Uterus (tissue), 4 donors: ENCODE measurements at places on chromosomes 3 and 15. TPM values are rescaled to one million over a fixed set of nuclear protein-coding genes. Genes with fewer than 3 reads are reported as not detected.
A peak's percentile ranks its signal among the peaks of the same experiment; 100 is the strongest.

- no peaks in the 10 kb centered on the region for H3K4me1 ChIP-seq
- H3K27ac ChIP-seq = no peak overlapping the region
- no peaks in the 10 kb centered on the region for H3K27me3 ChIP-seq
- H3K4me3 ChIP-seq = no peak overlapping the region
These were observed 6.4 kb downstream of the AAGAB start for GRCh38 chr15:67248011-67248505.

DNA sequence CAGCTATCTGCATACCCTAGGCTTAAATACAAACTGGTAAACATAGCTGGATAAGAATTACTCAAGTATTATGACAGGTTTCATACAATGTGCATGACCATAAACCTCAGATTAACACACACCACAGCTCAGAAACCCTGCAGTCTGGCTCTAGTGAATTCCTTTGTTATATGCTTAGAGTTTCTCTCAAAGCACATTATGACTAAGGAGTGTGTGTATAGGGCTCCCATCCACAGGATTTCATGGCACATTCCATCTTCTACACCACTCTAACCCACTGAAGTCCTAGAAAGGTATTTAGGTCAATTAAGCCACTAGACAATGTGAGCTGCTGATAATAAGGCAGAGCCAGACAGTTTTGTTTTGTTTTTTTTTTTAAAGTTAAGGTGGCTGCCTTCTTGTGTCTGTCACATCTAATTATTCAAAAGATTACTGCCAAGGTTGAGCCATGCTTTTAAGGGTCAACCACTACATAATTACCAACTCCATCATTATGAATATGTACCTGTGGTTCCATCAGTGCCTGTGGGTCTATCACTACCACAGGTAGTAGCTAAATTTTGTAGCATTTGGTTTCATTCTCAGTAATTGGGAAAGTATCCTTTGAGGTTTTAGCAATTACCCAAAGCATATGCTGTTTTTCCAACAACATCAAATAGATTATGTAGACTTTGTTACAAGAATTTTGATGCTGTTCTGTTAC is 107.0 kb downstream of the ALCAM start:
- H3K36me3 ChIP-seq = no peaks in the 10 kb centered on the region
- no peaks in the 10 kb centered on the region for H3K27me3 ChIP-seq
- H3K4me3 ChIP-seq = no peak overlapping the region
- no peak overlapping the region for H3K27ac ChIP-seq
- H3K4me1 ChIP-seq = no peaks in the 10 kb centered on the region
- no peak for DNase-seq

Gene TMC3
- not detected for total RNA-seq

- H3K27ac ChIP-seq = peak overlapping the region; percentile 95
- H3K4me3 ChIP-seq = no peak overlapping the region
- no peak for DNase-seq
- H3K27me3 ChIP-seq = no peaks in the 10 kb centered on the region
- H3K4me1 ChIP-seq = peaks cover 9% of the 10 kb centered on the region
These were observed 58.9 kb upstream of the FLNB start for GRCh38 chr3:57949344-57949743.

Gene ISL2
- total RNA-seq = not detected

DNA sequence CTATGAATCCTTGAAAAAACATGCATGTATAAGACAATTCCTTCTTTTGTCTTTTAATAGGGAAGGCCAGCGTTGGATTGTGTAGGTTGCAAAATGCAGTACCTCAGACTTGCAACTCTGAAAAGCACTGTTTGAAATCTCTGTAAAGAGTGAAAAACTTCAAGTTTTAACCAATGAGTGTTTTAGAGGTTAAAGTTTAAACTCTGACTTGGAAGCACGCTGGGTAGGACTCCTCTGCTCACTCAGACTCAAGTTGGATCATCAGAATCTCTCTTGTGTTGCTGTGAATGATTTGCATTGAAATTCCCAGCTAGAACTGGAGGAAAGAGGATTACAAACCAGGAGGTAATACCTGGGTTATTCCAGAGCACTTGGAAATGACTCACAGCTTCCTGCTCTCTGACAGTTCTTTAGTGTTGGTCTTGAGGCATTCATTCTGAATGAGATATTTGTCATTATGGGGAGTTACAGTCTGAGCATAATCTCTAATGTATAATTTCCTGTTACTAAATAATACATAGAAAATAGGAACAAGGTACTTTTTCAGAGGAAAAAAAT is 49.1 kb downstream of the PLS1 start:
- H3K4me1 ChIP-seq = no peaks in the 10 kb centered on the region
- no peak for DNase-seq
- no peaks in the 10 kb centered on the region for H3K27me3 ChIP-seq

Gene ARGFX
- not detected for total RNA-seq

Gene CFAP100
- total RNA-seq = 2.8 TPM

Gene MYRIP
- total RNA-seq = 15.9 TPM

- H3K27me3 ChIP-seq = no peaks in the 10 kb centered on the region
- DNase-seq = no peak
- H3K4me3 ChIP-seq = no peak overlapping the region
These were observed 27.4 kb downstream of the IDH2 start for GRCh38 chr15:90074916-90075315.

GRCh38 chr3:2888592-2888991 is 221.6 kb downstream of the IL5RA start:
- H3K27ac ChIP-seq = no peak overlapping the region
- H3K27me3 ChIP-seq = no peaks in the 10 kb centered on the region
- no peak overlapping the region for H3K4me3 ChIP-seq
- no peaks in the 10 kb centered on the region for H3K4me1 ChIP-seq
- H3K36me3 ChIP-seq = no peaks in the 10 kb centered on the region

DNA sequence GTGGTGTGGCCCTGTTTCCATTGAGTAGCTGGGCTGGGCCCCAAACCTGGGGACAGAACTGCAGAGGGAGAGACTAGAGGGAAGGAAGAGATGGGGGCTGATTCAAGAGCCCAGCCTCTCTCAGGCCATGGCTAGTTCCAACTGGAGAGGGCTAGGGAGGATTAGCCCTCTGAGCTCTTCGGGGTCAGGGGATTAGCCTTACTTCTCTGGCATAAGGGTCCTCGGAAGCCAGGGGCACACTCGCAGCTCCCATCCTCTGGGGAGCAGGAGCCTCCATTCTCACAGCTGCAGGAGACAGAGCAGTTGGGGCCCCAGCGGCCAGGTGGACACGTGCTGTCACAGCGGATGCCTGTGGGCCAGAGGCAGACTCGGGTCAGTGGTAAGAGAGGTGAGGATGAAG is 53.3 kb downstream of the RAB11A start:
- H3K27ac ChIP-seq = no peak overlapping the region
- H3K27me3 ChIP-seq = no peaks in the 10 kb centered on the region
- H3K4me3 ChIP-seq = no peak overlapping the region
- no peak for DNase-seq

Gene CHRNA7
- 1.8 TPM for total RNA-seq

Gene RPL4
- 4,095 TPM for total RNA-seq

- H3K36me3 ChIP-seq = no peaks in the 10 kb centered on the region
- peak overlapping the region; percentile 92 for H3K27ac ChIP-seq
- DNase-seq = no peak
- H3K4me1 ChIP-seq = peaks cover 6% of the 10 kb centered on the region
- no peaks in the 10 kb centered on the region for H3K27me3 ChIP-seq
- peak overlapping the region; percentile 95 for H3K4me3 ChIP-seq
These were observed 691 bp upstream of the FSIP1 start for GRCh38 chr15:39783244-39783820.

Gene ANKUB1
- not detected for total RNA-seq

DNA sequence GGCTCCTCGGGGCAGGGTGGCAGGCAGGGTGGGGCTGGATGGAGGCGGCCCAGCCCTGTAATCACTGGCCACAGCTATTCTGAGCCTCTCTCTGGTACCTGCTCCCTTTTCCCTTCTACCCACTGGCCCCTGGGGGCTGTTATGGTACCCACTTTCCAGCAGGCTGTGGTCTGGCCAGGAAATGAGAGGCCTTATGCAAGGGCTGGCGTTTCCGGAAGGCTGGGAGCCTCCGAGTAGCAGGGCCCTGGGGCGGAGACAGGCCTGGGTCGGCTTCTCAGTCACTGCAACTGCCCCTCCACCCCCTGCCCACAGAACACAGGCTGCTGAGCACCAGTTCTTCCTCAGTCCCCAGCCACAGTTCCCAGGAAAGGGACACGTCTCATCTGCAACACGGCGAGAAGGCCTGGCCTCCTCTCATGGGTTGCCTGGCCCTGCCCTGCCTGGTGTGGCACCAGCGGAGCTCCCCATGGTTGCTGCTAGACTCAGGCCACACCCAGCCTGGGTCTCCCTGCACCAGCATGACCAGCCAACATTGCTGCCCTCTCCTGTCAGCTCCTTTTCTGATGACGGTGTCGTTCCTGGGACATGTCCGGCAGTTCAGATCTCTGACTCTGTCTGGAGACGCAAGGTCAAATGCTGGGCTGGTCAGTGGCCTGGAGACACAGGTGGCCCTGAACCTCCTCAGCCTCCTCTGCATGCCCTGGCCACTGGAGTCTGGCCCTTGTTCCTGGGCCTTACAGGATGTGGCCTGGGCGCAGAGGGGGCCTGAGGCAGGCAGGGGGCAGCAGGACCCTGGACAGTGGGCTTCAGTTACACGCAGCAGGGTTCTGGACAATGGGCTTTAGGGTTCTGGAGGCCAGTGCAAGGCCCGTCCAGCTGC is 6.5 kb downstream of the CHST13 start:
- no peaks in the 10 kb centered on the region for H3K27me3 ChIP-seq
- no peaks in the 10 kb centered on the region for H3K36me3 ChIP-seq
- H3K27ac ChIP-seq = no peak overlapping the region
- no peaks in the 10 kb centered on the region for H3K4me1 ChIP-seq
- no peak for DNase-seq
- H3K4me3 ChIP-seq = no peak overlapping the region

DNA sequence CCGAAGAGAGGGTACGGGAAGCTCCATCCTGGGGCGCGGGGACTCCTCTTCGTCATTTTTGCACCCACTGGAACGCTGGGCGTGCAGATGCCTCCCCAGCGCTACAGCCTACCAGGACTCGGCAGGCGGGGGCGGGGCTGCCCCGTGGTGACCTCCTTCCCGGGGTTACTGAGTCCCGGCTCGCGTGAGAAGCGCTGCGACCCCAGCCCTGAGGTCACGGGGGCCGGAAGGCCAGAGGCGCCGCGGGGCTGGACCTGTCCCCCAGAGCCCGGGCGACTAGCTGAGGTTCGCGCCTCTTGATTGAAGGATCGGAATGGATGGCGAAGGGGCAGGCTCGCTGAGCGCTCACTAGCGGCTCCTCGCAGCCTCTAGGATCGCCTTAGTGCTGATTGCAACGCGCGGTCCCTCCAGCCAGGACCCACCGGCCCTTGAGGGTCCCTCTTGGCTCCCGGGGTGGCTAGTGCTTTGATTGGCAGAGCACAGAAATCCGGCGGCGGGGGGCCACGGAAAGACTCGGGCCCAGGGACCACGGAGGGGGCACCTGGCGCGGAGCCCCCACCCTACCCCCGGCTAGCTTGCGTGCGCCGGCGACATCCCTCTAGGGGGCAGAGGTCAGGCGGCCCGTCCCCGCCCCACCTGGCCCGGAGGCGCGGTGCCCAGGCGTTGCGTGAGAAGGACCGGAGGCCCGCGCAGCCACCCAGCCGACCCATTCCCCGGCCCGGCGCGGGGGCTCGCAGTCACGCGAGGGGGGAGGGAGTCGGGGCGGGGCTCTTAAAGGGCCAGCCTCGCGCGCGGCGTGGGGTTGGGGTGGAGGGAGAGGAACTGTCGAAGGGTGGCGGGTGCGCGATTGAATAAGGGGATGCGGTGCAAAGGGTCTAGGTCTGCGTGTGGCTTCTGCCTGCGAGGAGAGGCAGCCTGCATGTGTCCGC is 781 bp upstream of the CYP1A1 start:
- H3K4me1 ChIP-seq = no peaks in the 10 kb centered on the region
- H3K36me3 ChIP-seq = no peaks in the 10 kb centered on the region
- peak; percentile 28 for DNase-seq
- peaks cover 5% of the 10 kb centered on the region for H3K27me3 ChIP-seq
- H3K4me3 ChIP-seq = peak overlapping the region; percentile 40

DNA sequence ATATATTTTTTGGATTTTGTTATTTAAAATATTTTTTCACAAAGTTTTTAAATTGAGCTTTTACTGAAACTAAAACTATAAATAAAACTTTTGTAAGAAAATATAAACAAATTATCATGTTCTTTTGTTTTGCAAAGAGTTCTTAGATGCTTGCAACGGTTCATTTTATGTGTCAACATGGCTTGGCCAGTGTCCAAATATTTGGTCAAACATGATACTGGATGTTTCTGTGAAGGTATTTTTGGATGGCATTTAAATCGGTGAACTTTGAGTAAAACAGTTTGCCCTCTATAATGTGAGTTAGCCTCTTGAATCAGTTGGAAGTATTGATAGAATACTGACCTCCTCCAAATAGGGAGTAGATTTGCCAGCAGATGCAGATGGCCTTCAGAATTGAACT is 612.6 kb upstream of the NECTIN3 start:
- no peak overlapping the region for H3K27ac ChIP-seq
- no peak for DNase-seq
- H3K4me1 ChIP-seq = no peaks in the 10 kb centered on the region
- H3K4me3 ChIP-seq = no peak overlapping the region
- no peaks in the 10 kb centered on the region for H3K27me3 ChIP-seq

Gene BLM
- total RNA-seq = 0.46 TPM

GRCh38 chr3:159828542-159828943 is 160.1 kb upstream of the IL12A start:
- no peak overlapping the region for H3K27ac ChIP-seq
- no peaks in the 10 kb centered on the region for H3K4me1 ChIP-seq
- H3K4me3 ChIP-seq = no peak overlapping the region
- no peak for DNase-seq

DNA sequence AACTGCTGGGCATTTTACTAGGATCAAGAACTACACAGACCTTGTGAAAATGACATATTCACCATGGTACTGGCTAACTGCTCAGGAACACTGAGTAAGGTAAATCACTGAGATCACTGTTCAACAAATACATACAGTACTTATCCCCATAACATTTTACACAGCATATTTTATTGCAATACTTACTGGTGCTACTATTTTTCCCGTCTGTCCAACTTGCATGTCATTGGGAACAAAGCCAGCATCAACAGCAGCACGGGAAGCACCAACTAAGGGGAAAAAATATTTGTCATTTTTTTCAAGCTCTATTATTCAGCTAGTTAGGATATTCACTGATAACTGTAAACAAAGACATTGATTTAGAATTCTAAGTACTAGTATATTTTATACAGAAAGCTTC is 37.0 kb downstream of the ETFA start:
- H3K27me3 ChIP-seq = no peaks in the 10 kb centered on the region
- no peaks in the 10 kb centered on the region for H3K4me1 ChIP-seq
- no peak for DNase-seq
- no peak overlapping the region for H3K4me3 ChIP-seq

Gene WDR49
- total RNA-seq = 10.4 TPM

DNA sequence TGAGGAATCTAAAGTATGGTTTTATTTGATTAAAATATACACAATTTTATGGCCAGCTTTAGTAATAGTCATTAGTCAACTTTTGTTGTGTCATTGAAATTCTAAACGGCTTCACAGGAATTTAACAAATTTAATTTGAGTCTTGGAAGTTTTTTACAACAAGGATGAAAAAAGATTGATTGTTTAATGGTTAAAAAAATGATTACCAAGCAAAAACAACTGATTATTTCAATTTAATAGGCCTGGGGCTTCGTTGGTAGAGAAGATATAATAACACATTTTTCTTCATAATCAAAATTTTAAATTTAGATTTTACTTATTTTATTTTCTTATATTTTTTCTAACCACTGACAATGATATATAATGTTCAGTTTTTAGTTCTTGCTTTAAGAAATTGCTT is 4.4 kb downstream of the MME start:
- no peaks in the 10 kb centered on the region for H3K27me3 ChIP-seq
- H3K36me3 ChIP-seq = no peaks in the 10 kb centered on the region
- peaks cover 7% of the 10 kb centered on the region for H3K4me1 ChIP-seq
- no peak overlapping the region for H3K4me3 ChIP-seq

- H3K4me3 ChIP-seq = no peak overlapping the region
- H3K27me3 ChIP-seq = no peaks in the 10 kb centered on the region
- H3K4me1 ChIP-seq = no peaks in the 10 kb centered on the region
- DNase-seq = no peak
- H3K36me3 ChIP-seq = no peaks in the 10 kb centered on the region
These were observed 843.9 kb upstream of the DPPA4 start for GRCh38 chr3:110181226-110181625.
